ENCODE measurements at places on chromosomes 7 and 10.

GRCh38 chr10:24762966-24763623 lies 39.4 kb upstream of the ARHGAP21 start:
- peak; percentile 60 for DNase-seq

DNA sequence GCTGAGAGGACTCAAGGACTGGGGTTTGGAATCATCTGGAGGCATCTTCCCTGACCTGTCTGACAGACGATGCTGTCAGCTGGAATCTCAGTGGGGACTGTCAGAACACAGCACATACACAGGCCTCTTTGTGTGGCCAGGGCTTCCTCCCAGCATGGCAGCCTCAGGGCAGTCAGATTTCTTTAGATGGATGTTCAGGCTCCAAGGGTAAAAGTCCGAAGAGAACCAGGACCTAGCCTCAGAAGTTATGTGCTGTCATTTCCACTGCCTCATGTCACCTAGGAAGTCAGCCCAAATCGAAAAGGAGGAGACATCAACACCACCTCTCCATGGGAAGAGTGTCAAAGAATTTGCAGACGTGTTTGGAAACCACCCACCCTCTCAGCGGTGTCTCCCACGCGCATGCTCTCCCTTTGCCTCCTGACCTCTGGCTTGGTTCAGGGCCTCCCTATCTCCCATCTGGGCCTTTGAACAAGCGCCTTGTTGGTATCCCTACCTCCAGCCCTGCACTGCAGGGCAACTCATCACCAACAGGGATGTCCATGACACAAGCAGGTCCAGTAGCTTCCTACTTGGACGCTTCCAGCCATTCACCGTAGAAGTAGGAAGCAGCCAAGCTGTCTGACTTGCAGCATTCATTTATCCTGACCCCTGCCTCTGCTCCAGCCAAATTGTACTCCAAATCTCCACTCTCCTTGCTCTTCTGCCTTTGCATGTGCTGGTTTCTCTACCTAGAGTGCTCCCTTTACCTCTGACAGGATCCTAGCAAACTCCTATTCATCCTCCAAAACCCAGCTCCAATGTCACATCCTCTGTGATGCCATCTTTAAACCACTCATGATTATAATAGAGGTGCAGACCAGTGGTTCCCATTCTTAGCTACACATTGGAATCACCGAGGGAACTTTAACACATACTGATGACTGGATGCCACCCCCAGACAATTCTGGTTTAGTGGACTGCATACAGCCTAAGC lies 121.6 kb downstream of the OAT start:
- no peak for DNase-seq

- no peak for DNase-seq
Measured at GRCh38 chr10:92714152-92714845, 24.5 kb downstream of the HHEX start.

DNA sequence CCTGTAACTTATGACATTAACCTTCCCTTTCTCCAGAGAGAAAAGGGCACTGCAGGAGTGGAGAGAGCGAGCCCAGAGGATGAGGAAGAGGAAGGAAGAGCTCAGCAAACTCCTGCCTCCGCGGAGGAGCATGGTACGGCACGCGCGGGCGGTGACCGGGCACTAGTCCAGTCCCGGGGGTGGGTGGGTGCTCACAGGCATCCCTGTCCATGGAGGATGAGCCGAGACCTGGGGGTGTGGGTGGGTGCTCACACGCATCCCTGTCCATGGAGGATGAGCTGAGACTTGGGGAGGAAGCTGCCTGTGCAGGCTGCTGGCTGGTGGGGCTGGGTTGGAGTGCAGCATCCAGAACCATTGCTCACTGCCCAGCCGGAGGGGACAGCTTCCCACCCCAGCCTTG lies 23.8 kb downstream of the LRRC27 start:
- no peak for DNase-seq

DNA sequence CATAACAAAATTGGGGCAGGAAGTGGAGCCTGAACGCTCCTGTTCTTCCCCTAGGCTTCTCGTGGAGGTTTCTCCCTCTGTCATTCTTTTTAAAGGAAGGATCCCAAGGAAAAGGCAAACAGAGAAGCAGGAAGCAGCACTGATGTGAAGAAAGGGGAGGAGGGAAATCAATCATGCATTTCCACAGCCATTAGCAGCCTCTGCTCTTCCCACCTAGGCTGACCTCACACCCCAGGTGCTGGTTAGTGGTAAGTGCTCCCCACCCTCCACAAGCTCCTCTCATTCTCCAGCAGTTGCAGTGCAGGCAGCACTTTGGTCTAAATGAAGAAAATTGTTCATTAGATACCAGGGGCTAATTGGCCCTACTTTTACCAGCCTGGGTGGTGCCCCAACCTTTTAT lies 2.6 kb downstream of the CRHR2 start:
- no peak for DNase-seq

DNA sequence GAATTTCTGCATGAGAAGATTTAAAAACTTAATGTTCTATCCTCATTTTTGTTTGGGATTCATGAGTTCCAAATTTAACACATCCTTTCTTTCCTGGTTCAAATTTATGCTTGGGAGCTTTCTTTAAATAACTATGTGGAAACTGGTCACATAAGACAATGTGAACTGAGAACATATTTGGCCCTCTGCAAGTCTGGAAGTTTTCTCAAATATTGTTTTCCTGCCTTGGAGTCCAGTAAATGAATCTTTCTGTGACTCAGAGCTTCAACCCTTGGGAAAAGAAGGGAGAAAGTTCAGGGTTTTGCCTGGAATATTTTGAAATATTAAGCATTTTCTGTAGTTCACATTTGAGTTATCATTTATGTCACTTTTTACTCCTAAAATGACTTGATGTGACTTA lies 559.0 kb upstream of the NRP1 start:
- DNase-seq = peak; percentile 32

DNA sequence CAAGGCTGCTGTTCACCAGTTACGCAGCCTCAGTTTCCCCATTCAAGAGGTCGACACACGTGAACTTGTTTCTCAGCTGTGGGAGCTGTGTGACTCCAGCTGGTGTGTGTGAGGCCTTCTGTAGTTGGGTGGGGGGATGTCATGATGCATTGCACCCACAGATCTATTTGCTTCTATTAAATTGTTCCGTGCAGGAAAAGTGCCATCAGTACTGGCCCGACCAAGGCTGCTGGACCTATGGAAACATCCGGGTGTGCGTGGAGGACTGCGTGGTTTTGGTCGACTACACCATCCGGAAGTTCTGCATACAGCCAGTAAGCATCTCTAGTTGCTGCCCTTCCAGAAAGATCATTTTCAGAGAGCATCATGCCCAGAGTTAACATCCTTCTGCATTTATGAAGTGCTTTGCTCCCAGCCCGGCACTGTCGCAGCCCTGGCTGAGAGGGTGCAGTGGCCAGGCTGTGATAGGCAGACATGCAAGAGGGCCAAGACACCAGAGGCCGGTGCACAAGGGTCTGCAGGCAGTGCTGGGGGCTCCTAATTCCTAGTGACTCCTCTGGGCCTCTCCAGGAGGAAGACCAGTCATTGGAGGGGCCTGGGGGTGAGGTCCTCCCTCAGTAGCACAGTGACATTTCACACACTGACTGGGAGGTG lies 60.2 kb downstream of the MKI67 start:
- no peak for DNase-seq

- no peak for DNase-seq
Measured at GRCh38 chr7:67732898-67733297, 736.3 kb downstream of the TYW1 start.

DNA sequence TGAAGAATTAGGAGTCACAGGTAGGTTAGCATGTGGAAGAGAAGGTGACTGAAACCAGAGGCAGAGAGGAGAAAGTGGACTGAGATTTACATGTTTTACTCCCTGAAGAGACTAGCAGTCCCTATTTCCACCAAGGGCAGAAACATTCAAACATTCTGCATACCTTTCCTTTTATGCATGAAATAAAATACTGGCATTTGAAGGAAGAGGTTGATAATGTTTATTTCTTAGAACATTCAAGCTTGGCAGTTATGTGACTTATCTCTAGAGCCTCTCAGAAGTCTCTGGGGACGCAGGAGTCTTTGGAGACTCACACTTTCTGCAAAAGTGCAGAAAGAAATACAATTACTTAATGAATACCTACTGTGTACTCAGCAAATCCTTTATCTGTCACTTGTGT lies 507.1 kb upstream of the C7orf33 start:
- no peak for DNase-seq

DNA sequence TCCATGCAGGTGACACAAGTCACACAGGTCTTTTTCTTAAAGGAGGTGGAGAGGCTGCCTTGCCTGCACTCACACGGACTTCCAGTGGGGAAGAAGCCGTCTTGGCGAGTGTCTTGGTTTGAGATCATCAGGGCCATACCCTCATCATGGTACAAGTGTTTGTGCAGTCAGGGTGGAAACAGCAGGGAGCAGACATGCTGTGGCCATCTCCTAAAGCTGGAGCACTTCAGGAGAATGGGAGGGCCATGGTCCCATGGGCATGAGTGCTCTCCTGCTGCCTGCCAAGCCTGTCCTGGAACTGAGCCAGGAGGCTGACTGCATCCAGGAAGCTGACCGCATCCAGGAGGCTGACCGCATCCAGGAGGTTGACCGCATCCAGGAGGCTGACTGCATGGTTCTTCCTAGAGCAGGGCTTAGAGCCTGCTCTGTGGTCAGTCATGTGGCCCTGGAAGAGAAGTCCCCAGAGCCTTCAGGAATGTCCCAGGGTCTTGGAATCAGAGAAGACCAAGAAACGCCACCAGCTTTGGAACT lies 98.4 kb downstream of the ADARB2 start:
- no peak for DNase-seq

DNA sequence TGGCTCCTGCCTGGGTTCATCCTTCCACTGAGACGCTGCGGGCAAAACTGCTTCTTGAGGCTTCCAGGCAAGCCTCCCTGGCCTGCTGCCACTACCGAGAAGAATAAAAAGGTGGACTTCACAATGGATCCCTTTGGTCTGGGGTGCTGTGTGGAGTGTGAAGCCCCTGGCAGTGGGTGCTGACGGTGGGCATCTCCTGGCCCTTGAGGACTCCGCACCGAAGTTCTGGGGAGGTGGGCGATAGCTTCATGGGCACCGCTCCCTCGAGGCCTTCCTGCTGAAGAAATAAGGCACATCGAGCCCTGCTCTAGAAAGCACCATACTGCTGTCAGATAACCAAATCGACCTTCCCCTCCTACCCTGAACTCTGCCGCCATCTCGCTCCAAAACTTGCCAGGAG lies 106.6 kb upstream of the CTBP2 start:
- no peak for DNase-seq

GRCh38 chr10:21737106-21737505 lies 203.1 kb downstream of the MLLT10 start:
- DNase-seq = no peak

- no peak for DNase-seq
Measured at GRCh38 chr10:122445904-122446303, 8.5 kb upstream of the ARMS2 start.

DNA sequence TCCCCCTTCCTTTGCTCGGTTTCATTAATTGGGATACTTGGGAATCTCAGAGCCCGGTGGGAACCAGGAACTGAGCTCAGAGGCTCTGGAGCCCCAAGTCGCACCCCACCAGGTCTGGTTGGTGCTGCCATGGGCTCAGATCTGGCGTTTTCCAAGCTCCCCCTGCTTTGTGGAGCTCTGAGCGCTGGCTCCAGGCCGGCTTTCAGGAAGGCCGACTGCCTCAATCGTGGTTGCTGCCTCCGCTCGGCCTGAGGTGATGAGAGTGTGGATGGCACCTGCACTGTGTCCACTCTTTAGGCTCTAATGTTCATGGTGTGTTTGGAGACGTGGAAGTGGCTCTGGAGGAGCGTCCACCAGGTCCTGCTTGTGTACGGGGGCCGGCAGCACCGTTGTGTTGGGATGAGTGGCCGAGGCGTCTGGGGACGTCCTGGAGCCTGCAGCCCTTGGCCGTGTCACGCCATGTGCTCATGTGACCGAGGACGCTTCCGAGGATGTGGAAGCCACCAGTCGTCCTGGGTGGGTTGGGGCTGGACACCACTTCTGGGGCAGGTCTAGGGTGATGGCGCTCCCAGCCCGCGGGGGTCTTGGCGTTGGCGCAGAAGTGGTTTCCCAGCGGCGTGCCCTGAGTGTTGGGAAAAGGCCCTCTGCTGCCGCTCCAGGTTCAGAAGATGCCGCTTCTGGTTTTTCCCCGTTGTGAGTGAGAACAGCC lies 8.2 kb downstream of the INPP5A start:
- DNase-seq = no peak

DNA sequence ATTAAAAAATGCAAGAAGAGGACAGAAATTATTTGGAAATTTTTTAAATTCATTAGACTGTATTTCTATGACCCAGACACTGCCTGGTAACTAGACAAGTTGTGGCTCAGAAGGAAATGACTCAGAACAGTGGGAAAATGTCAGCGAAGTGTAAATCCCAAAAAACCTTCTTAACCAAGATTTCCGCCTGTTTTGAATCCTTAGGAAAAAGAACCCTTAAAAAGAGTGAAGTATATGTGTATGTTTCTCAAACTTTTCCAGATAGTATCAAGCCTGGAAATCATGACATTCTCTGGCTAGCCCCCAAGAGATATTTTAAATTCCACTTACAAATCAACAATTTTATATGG lies 42.7 kb upstream of the PLXNA4 start:
- peak; percentile 36 for DNase-seq

DNA sequence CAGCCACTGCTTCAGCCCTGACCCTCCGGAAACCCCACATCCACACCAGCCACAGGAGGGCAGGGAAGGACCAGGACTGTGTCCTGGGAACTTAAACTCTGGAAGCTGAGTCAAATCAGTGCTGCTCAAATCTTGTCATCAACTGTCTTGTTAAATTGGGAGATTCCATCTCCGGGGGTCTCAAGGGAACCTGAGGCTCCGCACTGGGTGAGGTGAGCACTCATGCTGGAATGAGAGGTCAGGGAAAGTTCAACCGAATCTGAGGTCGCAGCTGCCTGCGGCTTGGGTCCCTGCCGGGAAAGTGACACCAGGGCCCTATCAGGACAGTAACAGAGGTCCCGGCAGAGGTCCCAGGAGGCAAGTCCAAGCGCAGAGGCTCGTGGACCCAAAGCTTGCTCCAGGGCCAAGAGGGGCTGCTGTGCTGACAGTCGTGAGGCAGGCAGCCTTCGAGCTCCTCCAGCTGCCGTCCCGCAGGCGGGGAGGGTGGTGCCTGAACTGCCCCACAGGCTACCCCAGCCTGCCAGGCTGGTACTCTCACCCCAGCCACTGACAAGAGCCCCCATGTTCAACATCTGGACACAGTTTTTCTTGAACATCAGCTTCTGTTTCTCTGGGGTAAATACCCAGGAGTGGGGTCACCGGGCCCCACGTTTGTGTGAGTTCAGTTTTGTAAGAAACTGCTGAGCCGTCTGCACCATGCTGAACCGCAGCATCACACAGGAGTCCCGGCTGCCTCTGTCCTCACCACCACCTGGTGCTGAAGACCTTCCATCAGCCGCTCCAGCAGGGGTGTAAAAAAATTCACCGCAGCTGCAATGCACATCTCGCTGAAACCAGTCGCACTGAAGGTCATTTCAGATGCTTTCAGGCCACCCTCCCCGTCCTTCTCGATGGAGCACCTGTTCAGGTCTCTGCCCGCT lies 101.0 kb downstream of the DIP2C start:
- DNase-seq = no peak

- DNase-seq = no peak
Measured at GRCh38 chr10:49057231-49057880, 58.0 kb downstream of the VSTM4 start.

DNA sequence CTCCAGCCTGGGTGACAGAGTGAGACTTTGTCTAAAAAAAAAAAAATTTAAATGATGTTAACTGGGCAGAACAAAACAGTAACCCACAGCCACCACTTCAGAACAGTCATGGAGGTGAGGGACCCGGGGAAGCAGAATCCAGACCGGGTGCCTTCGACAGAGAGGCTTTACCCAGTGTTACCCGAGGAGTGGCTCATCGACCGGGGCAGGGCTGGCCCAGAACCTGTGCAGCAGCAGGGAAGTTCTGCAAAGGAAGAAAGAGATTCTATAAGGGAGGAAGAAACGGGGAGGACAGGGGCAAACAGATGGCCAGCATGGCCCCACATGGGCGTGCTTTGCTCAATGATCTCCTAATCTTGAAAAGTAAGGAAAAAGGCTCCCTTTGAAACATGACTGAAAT lies 26.0 kb upstream of the UBE3C start:
- DNase-seq = no peak

All from foreskin fibroblast (primary cell).